ENCODE measurements at places on chromosomes 2 and 18.
A peak's percentile ranks its signal among the peaks of the same experiment; 100 is the strongest.

DNA sequence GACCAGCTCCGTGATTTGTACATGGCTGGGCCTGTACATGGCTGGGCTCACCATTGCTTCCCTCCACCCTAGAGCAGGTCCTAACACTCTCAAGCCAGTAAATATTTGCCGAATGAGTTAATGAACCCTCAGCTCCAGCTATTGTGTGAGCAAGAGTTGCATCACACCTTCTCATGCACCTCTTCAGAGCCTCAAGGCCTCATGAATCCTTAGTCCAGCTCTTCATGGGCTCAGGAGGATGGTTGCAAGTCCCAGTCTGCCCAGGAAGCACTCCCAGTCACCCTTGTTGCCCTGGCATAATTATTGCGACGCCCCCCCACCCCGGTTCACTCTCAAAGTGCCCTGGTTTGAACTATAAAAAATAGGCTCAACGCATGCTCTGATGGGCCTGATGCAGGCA, 30.1 kb upstream of the GNAL start:
- no peak for DNase-seq

DNA sequence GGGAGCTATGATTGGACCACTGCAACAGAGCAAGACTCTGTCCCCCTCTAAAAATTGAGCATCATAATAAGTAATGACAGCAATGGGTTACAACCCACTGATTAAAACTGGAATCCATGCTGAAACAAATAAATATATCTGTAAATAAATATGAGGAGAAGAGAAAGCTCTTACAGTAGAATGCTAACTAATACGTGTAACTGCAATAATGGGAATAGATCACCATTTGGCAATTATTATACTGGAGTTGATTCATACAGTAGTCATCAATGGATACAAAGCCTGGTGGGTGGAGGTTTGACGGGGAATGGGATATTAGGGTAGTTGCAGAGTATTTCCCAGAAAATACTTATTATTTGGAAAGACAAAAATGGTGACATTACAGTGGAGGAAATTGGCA, 6.1 kb upstream of the INO80B start:
- no peak for DNase-seq

- no peak for DNase-seq
Observed at GRCh38 chr2:39377226-39377939, 59.7 kb downstream of the MAP4K3 start.

GRCh38 chr2:96501471-96501874, 3.7 kb downstream of the NEURL3 start:
- DNase-seq, result no peak

- no peak for DNase-seq
Observed at GRCh38 chr2:16656784-16657391, 8.7 kb downstream of the CYRIA start.

GRCh38 chr2:100137866-100138570, 4.4 kb downstream of the AFF3 start:
- no peak for DNase-seq

- no peak for DNase-seq
Observed at GRCh38 chr2:48183991-48184390, 277.7 kb upstream of the FBXO11 start.

GRCh38 chr18:8329186-8329771, 280.0 kb upstream of the RAB12 start:
- no peak for DNase-seq

DNA sequence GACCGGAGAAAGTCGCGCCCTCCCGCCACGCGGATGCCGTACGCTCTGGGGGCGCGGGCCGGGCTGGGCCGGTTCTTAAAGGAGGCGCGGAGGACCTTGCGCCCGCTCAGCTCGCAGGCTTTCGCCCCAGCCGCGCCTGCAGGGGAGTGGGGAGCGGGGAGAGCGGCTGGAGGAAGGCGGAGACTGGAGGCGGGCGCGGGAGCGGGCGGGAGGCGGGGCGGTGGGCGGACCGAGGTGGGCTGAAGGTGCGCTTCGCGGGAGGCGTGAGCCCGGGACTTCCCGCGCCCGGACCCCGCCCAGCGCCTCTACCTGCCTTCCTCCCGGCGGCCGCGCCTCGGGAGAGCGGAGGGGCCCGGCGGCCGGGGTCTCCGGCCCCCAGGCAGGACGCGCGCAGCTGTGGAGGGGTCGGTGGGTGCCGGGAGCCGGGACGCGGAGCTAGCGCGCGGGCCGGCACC, at the start of gene ADRA2B:
TSS of gene ADRA2B (minus strand) at position 148 of the 455 bp plus-strand sequence. CDS start 422 bp downstream, outside the sequence.
- DNase-seq, result peak; percentile 50

DNA sequence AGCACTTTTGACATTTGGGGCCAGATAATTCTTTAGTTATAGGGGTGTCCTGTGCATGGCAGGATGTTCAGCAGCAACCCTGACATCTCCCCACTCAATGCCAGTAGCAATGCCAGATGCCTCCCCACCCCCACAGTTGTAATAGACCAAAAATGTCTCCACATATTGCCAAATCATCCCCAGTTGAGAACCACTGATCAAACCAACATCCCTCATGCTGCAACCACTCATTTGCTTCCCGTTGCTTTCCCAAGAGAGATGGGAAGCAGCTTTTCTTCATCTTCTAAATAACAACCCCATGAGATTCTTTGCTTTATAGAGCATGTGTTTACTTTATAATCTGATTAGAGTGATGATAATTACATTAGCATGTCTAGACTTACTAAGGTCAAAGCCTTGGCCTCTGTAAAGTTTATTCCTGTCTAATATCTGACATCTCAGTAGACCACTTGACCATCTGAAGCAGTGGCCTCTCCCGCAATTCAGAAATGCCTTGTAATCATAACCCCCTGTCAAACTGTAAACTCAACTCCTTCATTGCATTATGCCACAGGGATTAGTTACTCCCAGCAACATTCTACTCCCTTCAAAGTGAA, 28.7 kb upstream of the C1D start:
- DNase-seq, result no peak

DNA sequence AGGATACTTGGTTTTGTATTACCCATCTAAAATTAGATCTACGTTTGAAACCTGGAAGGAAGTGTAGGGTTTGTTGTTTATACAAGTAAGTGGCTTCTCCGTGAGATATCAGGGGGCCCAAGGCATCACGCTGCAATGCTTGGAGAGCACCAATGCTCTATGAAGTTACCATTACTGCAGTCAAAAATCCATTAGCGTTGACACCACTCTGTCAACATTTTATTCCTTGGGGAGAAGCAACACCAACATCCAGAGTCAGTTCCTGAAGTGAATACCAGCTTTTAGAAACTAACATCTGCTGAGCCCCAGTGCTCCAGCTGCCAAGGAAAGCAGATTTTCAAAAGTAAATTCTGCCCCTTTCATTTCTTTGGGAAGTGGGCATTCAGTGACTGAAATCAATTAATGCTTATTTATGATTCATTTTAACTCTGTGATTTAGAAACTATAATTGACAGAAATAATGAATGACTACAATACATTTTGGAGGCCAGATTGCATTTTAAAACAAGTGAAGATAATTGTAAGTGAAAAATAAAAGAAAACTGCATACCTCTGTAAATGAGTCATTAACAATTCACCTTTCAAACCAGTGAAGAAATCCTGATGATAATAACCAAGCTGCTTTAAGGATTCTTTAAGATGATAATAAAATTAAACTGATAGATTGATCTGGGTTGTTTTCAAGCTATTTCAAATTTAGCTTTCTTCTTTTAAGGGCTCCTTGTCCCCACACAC, 30.5 kb downstream of the LRP1B start:
- no peak for DNase-seq

DNA sequence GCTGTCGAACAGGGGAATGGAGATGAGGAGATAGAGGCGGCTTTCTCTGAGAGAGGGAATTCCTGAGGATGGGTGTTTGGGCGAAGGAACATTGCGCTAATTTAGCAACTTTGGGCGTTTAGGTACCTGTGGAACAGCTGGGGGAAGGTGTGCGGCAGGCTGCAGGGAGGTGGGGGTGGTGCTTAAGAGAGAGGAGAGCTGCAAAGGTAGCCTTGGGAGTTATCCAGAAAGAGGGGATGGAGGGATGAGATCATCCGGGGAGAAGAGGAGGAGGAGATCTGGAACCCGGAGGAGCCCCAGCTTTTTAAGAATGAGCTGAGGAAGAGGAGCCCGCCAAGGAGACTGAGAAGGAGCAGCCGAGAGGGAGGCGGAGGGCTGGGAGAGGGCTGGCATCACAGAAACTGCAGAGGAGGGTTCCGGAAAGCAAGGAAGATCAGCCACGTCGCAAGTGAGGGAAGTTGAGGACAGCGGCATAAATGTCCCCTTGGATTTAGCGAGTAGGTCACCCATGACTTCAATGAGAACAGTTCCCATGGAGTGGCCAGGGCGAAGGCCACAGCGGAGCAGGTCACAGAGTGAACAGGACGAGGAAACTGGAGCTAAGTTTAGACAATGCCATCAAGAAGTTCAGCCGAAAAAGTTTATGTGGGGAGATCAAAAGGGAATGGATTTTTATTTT, 174.7 kb downstream of the KLHL29 start:
- DNase-seq, result no peak

DNA sequence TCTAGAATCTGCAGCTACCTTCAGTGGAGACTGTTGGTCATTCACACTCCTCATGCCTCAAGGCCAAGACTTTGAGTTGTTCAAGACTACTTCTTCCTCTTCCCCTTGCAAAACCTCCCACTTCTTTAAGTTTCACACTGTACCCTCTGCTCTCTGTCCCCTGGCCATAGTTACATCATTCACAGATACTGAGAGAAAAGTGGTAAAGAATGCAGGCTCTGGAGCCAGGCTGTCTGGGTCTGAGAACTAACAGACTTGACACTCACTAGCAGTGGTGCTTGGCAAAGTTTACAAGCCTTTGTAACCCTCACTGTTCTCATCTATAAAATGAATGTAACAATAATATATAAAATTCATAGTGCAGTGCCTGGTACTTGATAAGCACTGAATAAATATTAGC, 61.8 kb downstream of the CDH20 start:
- no peak for DNase-seq

GRCh38 chr2:16487686-16488085, 177.9 kb downstream of the CYRIA start:
- no peak for DNase-seq

GRCh38 chr2:236803621-236804020, 234.0 kb downstream of the ACKR3 start:
- no peak for DNase-seq

GRCh38 chr2:4782647-4783046, 909.5 kb upstream of the SOX11 start:
- DNase-seq, result no peak

DNA sequence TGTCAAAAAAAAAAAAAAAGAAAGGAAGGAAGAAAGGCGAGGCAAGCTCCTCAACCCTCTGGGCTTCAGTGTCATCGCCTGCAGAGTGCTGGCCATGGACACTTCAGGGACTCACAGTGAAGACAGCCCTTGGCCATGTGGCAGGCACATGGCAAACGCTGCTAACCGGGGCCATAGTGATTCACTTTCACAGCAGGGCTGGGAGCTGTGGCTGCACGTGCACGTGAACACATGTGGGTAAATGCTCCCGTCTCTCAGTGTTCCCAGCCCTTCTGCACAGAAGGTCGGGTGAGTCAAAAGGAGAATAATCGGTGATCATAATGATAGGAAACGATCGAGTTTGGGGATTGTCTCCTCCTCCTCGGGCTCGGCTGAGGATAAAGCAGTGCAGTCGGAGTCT, 46.1 kb upstream of the UBE2F start:
- no peak for DNase-seq

DNA sequence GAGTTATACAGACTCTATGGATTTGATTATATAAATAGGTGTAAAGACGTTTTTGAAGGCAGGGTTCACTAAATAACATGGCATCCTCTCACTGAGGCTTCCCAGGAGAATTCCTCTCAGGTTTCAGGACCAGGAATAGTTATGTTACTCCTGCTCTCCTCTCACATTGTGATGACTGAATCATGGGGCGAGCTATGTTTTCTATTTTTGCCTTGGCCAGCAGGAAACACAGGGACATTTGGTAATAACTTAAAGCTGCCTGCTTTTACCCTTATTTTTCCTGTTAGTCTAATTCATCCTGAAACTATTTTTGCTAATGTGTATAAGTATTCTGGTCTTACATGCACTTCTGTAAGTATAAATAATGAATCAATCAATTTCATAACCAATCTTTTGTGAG, 115.3 kb upstream of the ITGB6 start:
- DNase-seq, result no peak

DNA sequence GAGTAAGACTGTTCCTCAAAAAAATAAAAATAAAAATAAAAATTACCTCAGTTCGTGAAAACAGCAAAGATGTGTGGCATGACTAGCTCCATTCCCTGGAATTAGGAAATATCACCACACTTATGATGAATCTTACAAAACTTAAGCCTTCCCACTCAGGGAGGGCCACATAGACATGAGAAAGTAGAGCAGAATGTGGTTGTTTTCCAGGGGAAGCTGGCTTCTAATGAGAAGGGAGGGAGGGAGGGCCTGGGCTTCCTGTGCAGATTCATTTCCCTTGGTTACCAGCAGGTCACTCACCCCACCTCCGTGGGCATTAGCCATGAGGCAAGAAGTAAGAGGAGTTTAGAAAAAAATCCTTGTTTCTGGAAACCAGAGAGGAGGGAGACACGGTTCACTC, 95.9 kb upstream of the RMDN2 start:
- DNase-seq, result no peak

- no peak for DNase-seq
Observed at GRCh38 chr2:240155745-240156390, 15.4 kb upstream of the OTOS start.

- no peak for DNase-seq
Observed at GRCh38 chr2:154029504-154029903, 157.8 kb downstream of the GALNT13 start.

GRCh38 chr18:74271635-74272034, 20.1 kb downstream of the CYB5A start:
- no peak for DNase-seq

DNA sequence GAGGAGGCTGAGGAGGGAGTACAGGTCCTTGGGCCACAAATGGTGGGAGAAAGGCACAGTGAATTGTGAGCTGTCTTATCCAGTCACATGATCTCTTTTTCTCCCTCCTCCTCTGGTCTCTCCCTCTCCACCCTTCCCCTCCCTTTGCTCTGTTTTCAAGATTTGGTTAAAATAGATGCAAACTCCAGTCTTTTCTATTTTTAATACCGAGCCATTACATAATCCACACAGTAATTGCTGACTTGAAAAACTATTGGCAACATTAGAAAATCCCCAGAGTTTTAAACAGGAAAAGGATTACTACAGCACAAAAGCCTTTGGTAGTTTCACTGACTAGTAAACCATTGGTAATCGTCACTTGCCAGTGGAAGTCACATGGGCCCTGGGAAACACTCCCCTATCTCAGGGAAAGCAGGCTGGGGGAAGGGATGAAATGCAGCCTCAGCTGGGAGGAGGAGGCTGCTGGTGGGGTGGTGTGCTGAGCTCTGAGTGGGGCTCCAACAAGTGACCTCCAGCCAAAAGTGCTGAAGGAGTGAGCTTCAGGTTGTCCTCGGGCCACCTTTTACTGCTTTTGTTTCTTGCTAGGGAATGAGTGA, 57.4 kb upstream of the PCBP1 start:
- DNase-seq, result no peak

GRCh38 chr2:200102971-200103370, 147.6 kb downstream of the MAIP1 start:
- DNase-seq, result no peak

Data from effector memory CD8-positive, alpha-beta T cell (primary cell).